ENCODE measurements at places on chromosomes 11 and 22. TPM values are rescaled to one million over a fixed set of nuclear protein-coding genes. Genes with fewer than 3 reads are reported as not detected.

C11orf97 gene
- not detected for total RNA-seq

KRTAP5-11 gene
- total RNA-seq: not detected

TMEM179B gene
- 19.5 TPM for total RNA-seq

DAGLA gene
- total RNA-seq: 4.1 TPM

GRM5 gene
- total RNA-seq: 0.21 TPM

OR4P4 gene
- total RNA-seq: not detected

ACR gene
- 3.3 TPM for total RNA-seq

MRGPRF gene
- total RNA-seq: 20.5 TPM

PHOX2A gene
- total RNA-seq: not detected

SAA1 gene
- 2.4 TPM for total RNA-seq

CDHR5 gene
- total RNA-seq: not detected

MMP1 gene
- 4.3 TPM for total RNA-seq

CHADL gene
- 5.9 TPM for total RNA-seq

CYP2D6 gene
- total RNA-seq: 0.41 TPM

C1QTNF4 gene
- 5.3 TPM for total RNA-seq

CHRM4 gene
- total RNA-seq: not detected

DNAJC24 gene
- total RNA-seq: 18.3 TPM

KCNQ1 gene
- total RNA-seq: 2.6 TPM

RAB36 gene
- total RNA-seq: 3.4 TPM

MMP8 gene
- total RNA-seq: 0.51 TPM

SLC1A2 gene
- 2.2 TPM for total RNA-seq

NAV2 gene
- 13.7 TPM for total RNA-seq

PRR33 gene
- total RNA-seq: 4.8 TPM

WT1 gene
- not detected for total RNA-seq
